Activated CD4-positive, alpha-beta T cell treated with anti-CD3 and anti-CD28 coated beads, Interleukin-2, amount 50 U/mL, for 16 hours (primary cell): ENCODE measurements at places on chromosomes 1 and 21.

GRCh38 chr1:203152158-203153034 lies 23.2 kb downstream of the MYBPH start:
- DNase-seq, result no peak

- DNase-seq, result no peak
Observed at GRCh38 chr1:95093296-95093695, 20.5 kb upstream of the ALG14 start.

GRCh38 chr1:38029685-38030511 lies 16.7 kb downstream of the POU3F1 start:
- DNase-seq, result peak; percentile 95

DNA sequence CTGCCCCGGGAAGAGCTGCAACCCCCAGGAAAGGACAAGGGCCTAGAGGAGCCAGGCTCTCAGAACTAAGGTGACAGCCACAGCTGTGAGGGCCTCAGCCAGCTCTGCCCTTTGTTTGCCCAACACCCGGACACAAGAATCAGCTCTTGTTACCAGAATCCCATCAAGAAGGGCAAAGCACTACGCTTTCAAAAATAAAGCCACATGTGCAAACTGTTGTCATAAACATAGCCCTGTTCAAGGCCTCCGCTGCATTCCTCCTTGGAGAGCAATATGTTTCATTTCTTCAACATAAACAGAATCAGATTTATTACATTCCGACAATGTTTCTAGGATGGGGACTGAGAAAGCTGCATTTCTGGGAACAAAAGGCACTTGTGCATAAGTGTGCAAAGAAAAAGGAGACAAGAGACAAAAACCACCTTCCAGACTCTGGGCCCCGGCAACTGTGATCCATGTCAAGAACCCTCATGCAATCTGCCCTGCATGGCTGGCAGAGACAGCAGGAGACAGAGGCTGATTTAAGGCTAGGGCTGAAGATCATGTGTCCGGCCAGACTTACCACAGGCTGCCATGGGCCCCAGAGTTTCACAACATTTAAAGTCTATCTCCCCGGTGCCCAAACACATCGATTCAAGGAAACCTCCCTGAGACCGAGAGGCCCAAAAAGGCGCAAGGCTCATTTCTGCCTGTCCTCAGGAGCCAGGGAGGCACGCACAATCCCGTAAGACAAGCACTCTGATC lies 71.0 kb downstream of the SSBP3 start:
- no peak for DNase-seq

DNA sequence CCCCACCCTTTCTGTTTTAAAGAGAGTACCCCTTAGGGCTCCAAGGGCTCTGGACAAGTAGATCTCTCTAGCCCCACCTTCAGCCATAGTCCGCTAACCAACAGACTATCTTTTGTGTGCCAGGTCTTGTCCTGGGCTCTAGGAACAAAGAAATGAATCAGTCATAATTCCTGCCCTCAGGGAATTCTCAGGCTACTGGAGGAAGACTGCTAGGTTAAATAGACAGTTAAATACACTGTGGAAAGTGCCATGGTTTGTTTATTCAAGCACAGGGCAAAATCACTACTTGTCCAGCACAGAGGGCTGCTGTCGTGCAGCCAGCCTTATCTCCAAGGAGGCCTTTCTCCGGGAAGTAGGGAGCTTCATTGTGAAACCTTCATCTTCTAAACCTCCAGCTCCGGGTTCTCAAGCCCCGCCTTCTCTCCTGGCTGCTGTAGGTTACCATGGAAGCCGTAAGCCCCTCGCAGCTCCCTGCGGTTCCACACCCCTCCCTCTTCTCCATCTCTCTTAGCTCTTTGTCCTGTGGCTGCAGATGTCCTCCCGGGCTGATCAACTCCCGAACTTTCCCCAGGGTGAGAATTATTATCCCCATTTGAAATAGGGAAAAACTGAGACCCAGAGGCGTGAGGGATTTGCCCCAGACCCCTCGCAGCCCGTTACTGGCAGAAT lies 29.8 kb downstream of the SHISAL2A start:
- DNase-seq, result no peak

DNA sequence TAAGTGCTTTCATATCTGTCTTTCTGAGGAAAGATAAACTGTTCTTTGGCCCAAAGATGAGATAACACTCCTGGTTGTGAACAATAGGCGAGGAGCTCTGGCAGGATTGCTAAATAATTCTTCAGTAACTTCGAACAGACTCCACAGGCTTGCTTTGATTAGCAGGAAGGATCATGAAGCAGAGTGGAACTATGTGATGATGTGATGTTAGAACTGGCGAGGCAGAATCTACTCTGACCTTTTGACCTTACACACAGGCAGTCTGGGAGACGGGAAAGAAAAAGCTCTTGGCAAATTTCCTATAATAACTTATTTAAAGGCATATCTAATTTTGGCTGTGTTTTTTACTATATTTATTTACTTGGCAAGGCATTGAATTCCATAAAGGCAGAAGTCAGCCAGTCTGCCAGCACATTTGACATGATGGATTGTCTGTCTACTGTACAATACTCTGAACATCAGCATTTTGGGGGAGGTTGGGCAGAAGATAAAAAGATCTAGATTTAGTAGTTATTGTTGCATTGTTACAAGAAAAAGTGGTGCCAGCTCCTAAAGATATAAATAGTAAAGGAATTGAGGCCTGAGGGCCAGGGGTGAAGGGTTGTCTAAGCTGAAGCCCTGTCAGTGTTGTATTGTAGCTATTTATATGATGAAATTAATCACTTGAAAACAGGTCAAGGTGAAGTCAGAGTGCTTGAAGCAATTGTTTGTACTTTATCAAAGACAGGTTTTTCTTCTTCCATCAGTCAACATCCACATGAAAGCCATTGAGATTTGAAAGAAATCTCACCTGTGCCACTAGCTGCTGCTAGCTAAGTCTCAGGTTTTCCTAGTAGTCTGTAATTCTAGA lies 708.8 kb downstream of the LTN1 start:
- no peak for DNase-seq

GRCh38 chr1:43632135-43632670 lies 17.7 kb upstream of the KDM4A start:
- no peak for DNase-seq
